ENCODE measurements at places on chromosomes 1 and 21.

DNA sequence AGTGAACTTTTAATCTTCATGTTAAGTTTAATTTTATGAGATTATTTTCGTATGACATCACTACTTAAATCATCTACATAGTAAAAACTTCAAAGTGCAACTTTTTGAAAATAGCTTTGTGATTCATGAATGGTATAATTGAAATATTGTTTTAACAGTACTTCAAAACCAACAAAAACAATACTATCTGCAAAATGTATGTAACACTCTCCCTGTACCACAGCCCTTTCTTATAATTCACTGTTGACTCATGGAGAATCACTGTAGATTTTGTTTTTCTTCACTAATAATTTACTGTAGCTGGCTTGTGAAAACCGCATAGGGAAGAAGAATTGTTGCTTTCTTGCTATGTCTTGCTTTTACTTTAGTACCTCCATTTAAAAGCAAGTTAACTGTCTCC, 301.4 kb upstream of the ADAMTS5 start:
- peak; percentile 13 for DNase-seq

DNA sequence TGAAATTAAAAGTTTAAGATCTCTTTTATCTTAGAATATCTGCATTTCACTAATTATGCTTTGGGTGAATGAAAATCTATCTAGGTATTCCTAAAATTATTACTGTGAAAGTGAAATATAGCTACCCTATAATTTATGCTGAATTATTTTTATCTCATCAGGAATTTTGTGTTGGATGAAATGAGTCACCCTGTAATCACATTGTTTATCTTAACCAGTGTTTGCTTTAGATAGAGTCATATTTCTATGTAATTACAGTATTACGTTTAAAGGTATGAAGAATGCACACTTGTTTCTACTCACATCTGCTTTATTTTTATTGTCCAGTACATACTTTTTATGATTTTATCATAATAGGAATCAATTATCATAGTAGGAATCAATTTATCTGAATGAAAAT, 249.2 kb downstream of the NCAM2 start:
- no peak for DNase-seq

- no peak for DNase-seq
Measured at GRCh38 chr1:228544021-228544850, 57.1 kb downstream of the RNF187 start.

GRCh38 chr1:119316870-119317416, 51.6 kb upstream of the HAO2 start:
- no peak for DNase-seq

- DNase-seq: no peak
Measured at GRCh38 chr21:19998453-19998852, 999.8 kb upstream of the NCAM2 start.

GRCh38 chr1:17018849-17019248, 7.1 kb upstream of the ATP13A2 start:
- no peak for DNase-seq

DNA sequence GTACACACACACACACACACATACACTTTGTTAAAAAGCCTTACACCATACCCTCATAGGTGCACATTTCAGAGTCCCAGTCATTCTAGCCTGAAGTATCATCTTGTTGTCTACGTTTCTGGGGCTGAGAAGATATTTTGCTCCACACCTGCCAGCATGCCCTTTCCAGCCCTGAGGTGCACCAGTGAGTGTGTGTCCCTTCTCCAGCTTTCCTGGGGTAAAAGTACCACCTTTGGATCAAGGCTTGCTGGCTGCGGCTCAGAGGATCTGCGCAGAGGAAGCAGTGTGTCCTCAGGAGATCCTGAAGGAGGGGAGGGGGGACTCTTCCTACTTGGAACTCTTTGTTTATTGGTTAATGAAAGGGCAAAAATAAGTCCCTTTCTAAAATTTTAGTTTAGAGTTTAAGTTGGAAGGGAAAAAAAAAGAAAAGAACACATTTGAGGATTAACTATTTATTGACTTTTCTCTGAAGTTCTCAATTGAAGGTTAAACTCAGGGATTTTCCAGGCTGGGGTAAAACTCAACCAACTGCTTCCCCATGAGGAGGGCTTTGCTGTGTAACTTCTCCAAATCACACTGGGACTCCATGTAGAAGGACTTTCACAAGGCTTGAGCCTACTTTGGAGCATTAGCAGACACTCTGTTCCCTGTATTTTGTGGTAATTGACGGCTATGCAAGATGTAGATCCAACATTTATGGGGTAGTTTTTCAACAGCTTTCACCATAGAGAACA, 200.3 kb upstream of the SGIP1 start:
- DNase-seq: no peak

DNA sequence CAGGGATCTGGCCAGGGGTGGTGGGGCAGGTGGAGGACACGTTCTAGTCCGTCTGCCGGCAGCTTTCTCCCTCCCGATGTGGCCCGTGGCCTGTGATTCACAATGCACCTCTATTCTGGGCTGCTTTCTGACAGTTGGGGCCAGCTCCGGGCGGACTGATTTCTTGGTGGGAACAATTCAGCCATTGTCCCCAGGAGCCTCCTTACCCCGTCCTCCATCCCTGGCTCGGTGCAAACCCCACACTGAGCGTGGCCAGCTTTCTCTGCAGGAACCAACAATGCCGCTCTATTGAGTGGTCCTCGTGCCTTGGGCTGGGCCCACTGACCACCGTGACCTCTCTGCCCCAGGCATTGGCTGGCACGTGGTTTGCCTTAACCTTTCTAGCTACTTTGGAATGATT, 29.7 kb downstream of the PADI2 start:
- DNase-seq: no peak

DNA sequence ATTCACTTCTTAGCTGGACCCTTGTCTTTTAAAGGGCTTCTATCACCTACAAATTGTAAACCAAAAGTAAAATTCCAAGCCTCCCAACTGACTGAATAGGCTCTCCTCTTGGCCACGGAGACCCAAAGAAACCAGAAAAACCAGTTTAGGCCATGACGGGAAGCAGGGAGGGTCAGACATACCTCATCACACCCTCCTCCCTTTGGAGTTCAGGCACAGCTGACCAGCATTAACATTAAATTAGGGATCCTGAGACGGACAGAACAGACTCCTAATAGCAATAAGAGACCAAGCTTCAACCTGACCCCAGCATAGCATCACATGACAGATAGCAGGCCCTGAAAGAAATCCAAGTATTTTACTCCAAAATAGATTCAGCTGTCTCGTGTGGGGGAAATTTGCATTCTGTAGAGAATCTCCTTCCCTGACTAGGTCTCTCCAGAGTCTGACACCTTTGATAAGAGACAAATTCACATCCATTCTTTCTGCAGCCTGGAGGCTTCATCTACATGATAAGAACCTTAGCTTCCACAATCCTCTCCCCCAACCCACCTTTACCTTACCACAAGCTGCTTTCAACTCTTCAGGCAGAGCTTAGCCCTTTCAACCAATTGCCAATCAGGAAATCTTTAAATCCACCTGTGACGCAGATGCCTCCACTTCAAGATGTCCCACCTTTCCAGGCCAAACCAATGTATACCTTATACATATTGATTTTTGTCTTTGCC, 177.1 kb upstream of the RAB4A start:
- DNase-seq: no peak

DNA sequence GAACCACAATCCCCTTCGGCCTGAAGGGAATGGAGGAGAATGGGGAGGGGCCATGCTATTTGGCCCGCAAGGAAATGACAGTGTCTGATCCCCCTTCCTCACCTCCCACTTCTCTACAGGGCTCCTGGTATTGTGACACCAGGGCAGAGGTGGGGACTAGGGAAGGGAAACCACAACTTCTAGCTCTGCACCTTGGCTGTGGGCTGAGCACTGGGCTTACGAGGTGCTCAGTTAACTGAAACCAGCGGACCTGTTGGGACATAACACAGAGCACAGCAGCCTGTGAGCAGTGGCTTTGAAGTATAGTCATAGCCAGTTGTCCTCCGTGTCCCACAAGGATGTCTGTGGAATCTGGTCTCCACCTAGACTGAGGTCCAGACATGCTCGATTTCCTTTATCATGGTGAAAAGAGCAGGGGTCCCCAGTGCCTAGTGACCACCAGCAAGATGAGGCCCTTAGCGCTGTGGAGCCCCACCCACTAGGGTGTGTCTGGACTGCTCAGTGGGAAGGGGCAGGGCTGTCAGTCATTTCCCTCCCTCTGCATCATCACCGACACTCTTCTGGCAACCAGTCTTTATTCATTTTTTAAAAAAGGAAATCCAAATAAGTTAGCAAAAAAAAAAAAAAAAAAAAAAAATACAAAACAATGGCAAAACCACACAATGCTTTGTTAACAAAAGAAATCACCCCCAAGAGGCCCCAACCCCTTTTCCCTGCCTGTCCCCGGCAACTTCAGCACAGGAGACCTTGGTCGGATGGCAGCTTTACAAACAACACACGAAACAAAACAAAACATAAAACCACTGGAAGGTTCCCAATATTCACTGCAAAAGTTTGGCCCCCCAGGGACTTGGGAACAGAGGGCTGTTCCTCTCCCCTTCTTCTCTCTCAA, 3.0 kb downstream of the MYOG start:
- DNase-seq: no peak

GRCh38 chr1:46532498-46533178, 18.8 kb downstream of the KNCN start:
- peak; percentile 87 for DNase-seq

- DNase-seq: peak; percentile 32
Measured at GRCh38 chr1:229869240-229869639, 197.8 kb upstream of the GALNT2 start.

- DNase-seq: no peak
Measured at GRCh38 chr1:24991697-24992096, 61.6 kb upstream of the RUNX3 start.

- no peak for DNase-seq
Measured at GRCh38 chr1:24308365-24309015, 10.7 kb upstream of the GRHL3 start.

- no peak for DNase-seq
Measured at GRCh38 chr1:243323491-243323890, 67.7 kb downstream of the SDCCAG8 start.

DNA sequence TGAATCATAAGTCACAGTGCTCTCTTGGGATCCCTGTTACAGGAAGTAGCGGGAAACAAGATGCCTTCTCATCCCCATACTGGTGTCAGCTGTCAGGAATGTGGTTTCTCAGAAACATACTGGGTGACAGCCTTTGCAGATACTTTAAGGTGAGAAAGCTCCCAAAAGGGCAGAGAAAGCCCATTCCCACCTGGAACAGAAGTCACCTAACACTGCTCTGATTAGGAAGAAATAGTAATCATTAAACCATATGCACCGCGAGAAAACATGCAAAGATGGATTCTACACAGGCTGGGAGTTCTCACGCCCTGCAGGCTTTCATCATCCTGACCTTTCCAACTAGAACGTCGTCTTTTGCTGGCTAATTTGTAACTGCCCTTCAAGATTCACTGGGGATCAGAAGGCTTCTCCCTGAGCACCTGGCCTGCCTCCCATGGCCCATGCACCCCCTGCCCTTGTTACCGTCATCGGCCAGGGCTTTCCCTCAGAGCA, 46.2 kb upstream of the SLC44A3 start:
- DNase-seq: no peak

GRCh38 chr1:14345946-14346550, 252.4 kb upstream of the KAZN start:
- peak; percentile 21 for DNase-seq

DNA sequence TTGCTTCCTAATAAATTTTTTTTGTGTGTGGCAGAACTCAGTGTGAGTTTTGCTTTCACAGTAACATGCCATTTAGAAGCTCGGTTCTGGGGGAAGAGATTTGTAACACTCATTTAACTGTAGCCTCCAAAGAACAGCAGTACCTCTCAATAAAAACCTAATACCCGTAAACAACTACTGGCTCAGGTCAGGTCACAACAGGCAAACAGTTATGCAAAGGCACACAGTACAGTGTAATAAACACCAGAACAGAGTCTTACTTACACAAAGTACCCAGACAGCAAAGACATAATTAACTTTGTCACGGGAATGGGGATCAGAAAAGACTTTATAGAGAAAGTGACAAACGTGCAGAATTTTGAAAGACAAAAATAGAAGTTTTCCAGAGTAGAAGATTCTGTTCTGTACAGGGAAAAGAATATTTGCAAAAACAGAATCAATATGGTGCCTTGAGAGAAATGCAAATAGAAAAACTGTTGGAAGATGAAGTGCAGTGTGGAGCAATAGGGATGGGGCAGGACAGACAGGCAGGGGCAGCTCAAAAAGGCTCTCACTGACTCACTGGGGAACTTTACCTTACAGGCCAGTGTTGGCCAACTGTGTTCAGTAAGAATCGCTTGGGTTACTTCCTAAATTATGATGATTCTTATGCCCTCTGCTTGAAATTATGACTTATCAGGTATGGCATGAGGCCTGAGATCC, 38.8 kb downstream of the EGLN1 start:
- no peak for DNase-seq

GRCh38 chr1:212713465-212714136, 14.0 kb upstream of the BATF3 start:
- DNase-seq: no peak

GRCh38 chr1:64839732-64840405, 95.0 kb downstream of the RAVER2 start:
- DNase-seq: no peak

GRCh38 chr1:42935313-42935895, 23.3 kb downstream of the SLC2A1 start:
- DNase-seq: peak; percentile 1

DNA sequence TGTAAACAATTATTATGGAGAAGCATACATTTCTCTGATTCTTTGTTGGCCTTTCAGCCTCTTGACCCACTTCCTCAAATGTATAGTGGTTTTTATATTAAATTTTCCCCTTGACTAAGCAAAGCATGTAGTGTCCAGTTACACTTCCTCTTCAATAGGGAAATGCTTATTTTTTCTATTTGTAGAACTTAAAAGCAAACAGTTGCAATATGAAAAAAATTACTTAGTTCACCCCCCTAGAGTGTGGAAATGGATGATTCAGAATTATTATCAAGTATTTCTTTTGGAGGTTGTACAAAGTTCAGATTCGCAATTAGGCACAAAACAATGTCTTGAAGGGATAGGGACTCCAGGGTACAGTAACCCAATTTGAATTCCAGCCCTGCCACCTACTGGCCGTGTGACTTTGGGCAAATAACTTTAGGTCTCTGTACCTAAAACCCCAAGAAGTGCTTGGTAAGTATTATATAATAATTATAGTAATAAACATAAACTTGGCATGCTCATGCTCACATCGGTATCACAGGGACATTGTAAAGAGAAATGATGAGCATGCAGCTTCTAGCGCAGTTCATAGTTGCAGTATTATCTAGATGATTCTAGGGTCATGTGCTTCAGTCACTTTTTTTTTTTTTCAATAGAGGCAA, 28.6 kb upstream of the IFNGR2 start:
- DNase-seq: peak; percentile 61

- DNase-seq: no peak
Measured at GRCh38 chr1:199282751-199283305, 644.0 kb downstream of the PTPRC start.

GRCh38 chr21:45049714-45050344, 24.6 kb upstream of the ADARB1 start:
- DNase-seq: no peak

Measured in astrocyte of the hippocampus (primary cell).